ENCODE measurements at places on chromosomes 2 and 18. TPM values are rescaled to one million over a fixed set of nuclear protein-coding genes. Genes with fewer than 3 reads are reported as not detected.

The TMEM169 gene
- total RNA-seq = 2.6 TPM

The GBX2 gene
- not detected for total RNA-seq

DNA sequence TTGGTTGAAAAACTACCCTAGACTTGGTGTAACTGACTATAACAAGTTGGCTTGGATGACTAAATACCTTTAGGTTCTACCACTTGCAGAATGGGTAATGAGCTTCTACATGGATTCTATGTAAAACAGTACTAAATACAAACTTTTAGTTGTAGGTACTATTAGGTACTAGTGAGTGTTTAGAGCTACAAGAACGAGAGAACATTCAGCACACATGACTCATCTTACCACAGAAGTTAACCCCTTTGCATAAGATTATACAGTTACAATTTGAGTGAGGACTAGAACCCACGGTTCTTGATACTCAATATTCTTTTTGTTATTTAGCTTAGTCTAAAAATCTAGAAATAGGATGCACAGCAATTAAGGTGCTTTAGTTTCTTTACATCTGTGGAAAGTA is 101.7 kb upstream of the TFCP2L1 start:
- DNase-seq = no peak

GRCh38 chr2:104944495-104944894 is 90.6 kb downstream of the POU3F3 start:
- DNase-seq = no peak

The HOXD12 gene
- not detected for total RNA-seq

DNA sequence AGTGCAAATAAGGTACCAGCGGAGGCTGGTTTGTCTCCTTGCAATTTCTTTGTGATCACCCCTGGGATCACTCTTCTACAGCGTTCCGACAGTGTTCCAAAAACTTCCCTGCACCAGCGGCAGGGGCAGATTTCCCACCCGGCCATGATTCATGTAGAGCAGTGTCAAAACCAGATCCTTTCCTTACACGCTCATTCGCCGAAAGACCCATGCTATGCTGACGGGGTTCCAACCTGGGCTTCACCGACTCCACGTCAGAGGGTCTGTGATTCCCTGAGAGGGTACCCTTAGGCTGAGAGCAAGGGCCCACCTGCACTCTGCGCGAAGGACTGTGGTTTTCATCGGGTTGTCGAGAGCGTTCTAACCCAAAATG is 423 bp upstream of the TTC27 start:
- no peak for DNase-seq

The AGAP1 gene
- 0.89 TPM for total RNA-seq

GRCh38 chr2:149205143-149205542 is 125.2 kb upstream of the LYPD6 start:
- no peak for DNase-seq

GRCh38 chr2:119245076-119245840 is 21.6 kb downstream of the STEAP3 start:
- no peak for DNase-seq

The MAL gene
- 339 TPM for total RNA-seq

The ANKRD36C gene
- total RNA-seq = 76.0 TPM

Measured in activated CD4-positive, alpha-beta T cell treated with anti-CD3 and anti-CD28 coated beads, Interleukin-2, amount 10 ng/mL, durations not matched to agents 7 days and 5 days (primary cell).